ENCODE measurements at places on chromosomes 3 and 15.

- ATAC-seq, result no peak
Measured at GRCh38 chr3:184228376-184229137, 828 bp upstream of the VWA5B2 start.

GRCh38 chr3:143849854-143850549, 1.7 kb upstream of the SLC9A9 start:
- no peak for ATAC-seq

DNA sequence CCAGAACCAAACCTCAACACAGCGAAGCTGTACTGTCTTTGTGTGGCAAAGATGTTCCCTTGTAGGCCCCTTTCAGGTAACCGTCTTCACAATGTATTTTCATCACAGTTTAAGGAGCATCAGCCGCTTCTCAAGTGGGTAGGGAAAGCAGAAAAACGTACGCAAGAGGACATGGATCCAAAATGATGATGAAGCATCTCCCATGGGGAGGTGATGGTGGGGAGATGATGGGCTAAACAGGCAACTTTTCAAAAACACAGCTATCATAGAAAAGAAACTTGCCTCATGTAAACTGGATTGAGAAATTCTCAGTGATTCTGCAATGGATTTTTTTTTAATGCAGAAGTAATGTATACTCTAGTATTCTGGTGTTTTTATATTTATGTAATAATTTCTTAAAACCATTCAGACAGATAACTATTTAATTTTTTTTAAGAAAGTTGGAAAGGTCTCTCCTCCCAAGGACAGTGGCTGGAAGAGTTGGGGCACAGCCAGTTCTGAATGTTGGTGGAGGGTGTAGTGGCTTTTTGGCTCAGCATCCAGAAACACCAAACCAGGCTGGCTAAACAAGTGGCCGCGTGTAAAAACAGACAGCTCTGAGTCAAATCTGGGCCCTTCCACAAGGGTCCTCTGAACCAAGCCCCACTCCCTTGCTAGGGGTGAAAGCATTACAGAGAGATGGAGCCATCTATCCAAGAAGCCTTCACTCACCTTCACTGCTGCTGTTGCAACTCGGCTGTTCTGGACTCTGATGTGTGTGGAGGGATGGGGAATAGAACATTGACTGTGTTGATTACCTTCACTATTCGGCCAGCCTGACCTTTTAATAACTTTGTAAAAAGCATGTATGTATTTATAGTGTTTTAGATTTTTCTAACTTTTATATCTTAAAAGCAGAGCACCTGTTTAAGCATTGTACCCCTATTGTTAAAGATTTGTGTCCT, 60.0 kb downstream of the AAGAB start:
- ATAC-seq, result no peak

DNA sequence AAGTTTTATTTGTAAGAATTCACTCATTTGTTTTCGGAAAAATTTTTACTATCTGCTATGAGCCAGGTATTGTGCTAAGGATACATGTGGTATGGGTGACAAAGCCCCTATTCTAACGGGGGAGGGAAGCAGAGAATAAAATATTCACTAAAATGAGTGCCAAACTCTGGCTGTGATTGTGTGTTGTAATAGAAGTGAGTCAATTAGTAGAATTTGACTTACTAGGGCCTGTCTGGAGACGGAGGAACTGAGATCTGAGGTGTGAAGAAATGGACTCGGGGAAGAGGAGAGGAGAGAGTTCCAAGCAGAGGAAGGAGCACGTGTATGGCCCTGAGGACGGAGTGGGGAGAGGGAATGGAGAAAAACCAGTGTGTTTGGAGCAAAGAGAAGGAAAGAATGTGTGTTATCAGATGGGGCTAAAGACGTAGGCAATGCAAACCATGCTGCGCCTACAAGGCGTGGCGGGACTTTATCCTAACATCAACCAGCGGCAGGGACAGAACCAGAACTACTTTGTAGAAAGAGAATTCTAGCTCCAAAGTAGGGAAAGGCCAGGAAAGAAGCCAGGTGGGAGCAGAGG, 89.1 kb downstream of the OSBPL10 start:
- ATAC-seq, result no peak

- no peak for ATAC-seq
Measured at GRCh38 chr3:20015525-20015924, 3.5 kb upstream of the PP2D1 start.

GRCh38 chr15:98996169-98996568, 11.4 kb downstream of the PGPEP1L start:
- no peak for ATAC-seq

GRCh38 chr3:64122476-64122875, 99.2 kb upstream of the PSMD6 start:
- no peak for ATAC-seq

Data from SK-N-SH treated with all-trans-retinoic acid at 6 μM for 48 hours (cell line).